Heart left ventricle (tissue), 16 donors: ENCODE measurements at places on chromosomes 16 and 17. TPM values are rescaled to one million over a fixed set of nuclear protein-coding genes. Genes with fewer than 3 reads are reported as not detected.
A peak's percentile ranks its signal among the peaks of the same experiment; 100 is the strongest.

DNA sequence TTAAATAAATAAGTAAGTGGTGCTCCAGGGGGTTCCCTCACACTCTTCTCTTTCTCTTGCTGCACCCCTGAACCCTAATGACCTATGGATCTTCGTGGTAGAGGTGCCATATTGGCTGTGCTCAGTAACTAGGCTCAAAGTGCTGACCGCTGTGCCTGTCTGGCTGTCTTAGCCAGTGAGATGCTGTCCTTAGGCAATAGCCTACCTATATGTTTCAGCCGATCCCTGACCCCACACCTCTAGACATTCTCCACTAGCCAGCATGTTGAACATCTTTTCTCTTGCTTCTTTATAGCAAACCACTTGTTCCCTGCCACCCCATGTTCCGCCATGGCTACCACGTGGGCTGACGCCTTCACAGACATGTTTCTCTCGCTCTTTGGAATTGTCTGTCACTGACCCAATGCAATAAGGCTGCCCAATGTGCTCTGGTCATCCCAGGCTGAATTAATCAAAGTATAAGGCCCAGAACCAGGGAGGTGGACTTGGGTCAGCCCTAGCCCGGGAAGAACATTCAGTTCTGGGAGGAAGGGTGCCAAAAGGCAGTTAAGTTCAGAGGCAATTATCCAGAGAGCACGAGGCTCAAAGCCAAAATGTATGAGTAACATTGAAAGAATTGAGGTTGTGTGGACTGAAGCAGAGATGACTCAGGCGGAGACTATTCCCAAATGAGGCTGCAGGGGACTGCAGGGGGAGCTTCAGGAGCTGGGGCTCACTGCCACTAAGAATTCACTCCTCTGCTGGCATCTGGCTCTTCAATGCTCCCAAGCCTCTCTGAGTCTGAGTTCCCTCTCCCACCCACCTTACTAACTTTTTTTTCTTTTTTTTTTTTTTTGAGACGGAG lies 28.7 kb upstream of the TNRC6A start:
- DNase-seq, result peak; percentile 75

DNA sequence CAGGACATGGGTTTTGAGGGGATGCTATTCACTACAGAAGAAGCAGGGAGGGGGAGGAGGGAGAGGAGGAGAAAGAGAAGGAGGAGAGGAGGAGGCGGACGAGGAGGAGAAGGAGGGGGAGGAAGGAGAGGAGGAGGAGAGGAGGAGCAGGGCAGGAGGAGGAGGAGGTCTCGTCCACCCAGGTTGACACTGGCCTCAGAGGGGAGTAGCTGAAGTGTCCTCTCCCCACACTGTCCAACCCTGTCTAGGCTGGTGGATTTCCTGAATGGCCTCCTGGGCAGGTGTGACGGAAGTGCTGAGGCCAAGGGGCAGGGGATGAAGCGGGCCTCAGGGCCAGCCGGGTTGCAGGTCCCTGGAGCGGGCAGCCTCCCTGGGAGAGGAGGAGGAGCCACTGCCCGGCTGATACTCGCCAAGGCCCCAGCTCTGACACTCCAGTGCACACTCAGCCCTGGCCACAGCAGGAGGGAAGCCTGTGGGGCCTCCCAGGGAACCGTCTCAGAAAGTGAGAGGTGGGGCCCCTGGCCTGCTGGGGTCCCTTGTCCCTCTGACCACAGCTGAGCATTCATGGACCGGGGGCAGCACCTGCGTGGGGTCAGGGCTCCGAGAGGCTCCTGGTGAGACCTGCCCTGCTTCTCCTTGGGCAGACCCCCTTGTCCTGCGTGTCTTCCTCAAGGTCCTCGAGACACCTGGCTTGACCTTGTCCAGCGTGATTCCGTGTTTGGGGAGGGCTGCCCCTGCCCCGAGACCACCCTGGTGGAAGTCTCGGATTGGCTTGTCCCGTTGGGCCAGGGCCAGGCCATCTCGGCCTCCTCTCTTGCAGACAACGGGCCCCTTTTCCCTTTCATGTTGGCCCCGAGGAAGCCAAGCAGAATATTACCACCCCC lies 200.6 kb upstream of the CIBAR2 start:
- DNase-seq, result no peak

- peak; percentile 57 for DNase-seq
These were observed 88.6 kb downstream of the USP31 start for GRCh38 chr16:23060458-23061320.

GRCh38 chr16:13926891-13927290 lies 6.9 kb downstream of the ERCC4 start:
- no peak for DNase-seq

DNA sequence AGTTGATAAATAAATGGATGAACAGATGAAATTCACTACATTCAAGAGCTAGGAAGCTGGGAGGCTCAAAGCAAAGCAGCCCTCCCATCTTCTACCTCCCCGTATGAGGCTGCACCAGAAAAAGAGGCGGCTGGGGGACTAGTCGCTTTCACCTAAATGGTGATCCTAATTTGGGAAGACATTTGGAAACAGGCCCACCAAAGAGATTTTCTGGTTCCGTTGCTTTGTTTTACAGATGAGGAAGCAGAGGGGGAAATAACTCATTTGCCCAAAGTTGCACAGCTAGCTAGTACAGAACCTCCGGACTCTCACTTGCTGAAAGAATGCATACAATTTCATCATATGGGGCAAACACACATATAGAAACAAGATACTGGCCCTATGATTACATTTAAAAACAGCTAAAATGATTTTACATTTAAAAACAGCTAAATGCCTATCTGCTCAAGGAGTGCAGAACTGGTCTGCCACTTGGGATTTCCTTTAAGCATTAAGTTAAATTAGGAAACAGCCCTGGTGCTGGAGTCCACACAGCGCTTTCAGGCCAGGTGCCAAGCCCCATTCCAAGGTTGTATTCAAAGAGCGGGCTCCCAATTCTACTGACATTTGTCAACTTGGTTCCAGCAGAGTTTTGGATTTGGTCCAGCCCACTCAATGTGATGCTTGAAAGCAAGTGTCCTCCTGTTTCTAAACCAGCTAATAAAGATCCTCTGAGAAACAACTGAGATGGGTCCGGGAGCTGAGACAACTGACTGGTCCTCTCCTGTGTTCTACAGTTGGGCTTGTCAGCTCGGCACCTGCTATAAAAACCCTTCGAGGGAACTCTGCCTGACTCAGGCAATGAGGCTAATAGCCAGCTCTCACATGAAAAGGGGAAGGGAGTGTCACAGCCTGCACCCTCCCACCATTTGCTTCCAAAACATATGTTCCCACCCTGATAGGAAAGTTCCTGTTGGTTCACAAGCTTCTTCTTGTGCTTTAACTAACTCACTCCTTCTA lies 11.7 kb downstream of the ERN1 start:
- peak; percentile 30 for DNase-seq

DNA sequence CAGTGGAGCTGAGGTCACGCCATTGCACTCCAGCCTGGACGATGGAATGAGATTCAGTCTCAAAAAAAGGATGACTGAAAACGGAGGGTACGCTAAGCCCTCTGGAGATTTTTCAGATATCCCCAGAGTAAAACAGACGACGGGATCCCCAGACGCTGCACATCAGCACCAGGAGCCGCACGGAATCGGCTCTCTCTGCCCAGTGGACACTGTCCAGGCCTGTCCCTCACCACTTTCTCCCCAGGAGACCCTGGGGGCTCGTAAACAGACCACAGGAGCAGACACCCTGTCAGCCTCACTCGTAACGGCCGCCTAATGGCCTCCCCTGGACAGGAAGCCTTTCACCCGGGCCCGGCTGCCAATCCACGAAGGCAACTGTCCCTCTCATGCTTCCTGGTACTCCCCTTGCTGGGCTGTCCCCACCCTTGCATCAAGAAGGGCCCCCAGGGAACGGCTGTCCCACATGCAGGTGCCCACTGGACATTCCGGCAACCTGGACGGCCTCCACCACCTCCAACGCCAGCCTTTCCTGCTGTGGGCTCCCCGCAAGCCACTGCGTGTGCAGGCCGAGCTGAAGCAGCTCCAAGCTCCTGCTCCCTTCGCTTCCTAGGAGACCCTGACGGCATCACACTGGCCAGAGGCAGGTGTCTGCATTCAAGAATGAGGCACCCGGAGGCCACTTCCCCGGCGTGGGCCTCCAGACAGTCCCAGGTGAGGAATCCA lies 74.3 kb downstream of the TIMM22 start:
- DNase-seq, result no peak

DNA sequence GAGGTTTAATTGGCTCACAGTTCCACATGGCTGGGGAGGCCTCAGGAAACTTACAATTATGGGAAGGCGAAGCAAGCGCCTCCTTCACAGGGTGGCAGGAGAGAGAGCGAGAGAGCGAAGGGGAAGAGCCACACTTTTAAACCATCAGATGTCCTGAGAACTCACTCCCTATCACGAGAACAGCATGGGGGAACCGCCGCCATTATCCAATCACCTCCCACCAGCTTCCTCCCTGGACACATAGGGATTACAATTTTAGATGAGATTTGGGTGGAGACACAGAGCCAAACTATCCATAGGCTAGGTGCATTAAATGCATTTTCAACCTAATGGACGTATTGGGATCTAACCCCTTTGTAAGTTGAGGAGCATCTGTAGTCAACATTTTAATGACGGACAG lies 4.9 kb upstream of the ANKRD40 start:
- no peak for DNase-seq

- no peak for DNase-seq
These were observed 10.8 kb downstream of the SSH2 start for GRCh38 chr17:29918922-29919856.

- no peak for DNase-seq
These were observed 41.3 kb upstream of the ACSF3 start for GRCh38 chr16:89052191-89052889.

GRCh38 chr17:44222112-44222869 lies 2.8 kb upstream of the UBTF start:
- peak; percentile 87 for DNase-seq

- DNase-seq, result no peak
These were observed 5.9 kb upstream of the CD300H start for GRCh38 chr17:74573169-74573568.

- no peak for DNase-seq
These were observed 12.3 kb downstream of the RFFL start for GRCh38 chr17:35051183-35051578.

GRCh38 chr17:8119581-8120519 lies 1.5 kb upstream of the ALOXE3 start:
- DNase-seq, result peak; percentile 71

GRCh38 chr16:11203111-11203623 lies 52.8 kb downstream of the SOCS1 start:
- DNase-seq, result no peak

GRCh38 chr17:29007860-29008455 lies 2.1 kb upstream of the SEZ6 start:
- no peak for DNase-seq

GRCh38 chr17:79803997-79804855 lies 7.3 kb upstream of the CBX8 start:
- no peak for DNase-seq

- no peak for DNase-seq
These were observed 2.3 kb upstream of the IL4R start for GRCh38 chr16:27311448-27311830.

DNA sequence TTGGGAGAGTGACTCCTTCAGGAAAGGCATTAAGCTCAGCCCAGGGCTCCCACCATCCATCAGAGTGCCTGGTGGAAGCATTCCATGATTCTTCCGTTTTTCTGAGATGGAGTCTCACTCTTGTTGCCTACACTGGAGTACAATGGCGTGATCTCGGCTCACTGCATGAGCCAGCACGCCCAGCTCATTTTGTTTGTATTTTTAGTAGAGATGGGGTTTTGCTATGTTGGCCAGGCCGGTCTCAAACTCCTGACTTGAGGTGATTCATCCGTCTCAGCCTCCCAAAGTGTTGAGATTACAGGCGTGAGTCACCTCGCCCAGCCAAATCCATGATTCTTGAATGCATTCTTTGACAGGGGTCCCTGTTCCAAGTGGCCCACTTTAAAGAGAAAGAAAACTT lies 23.1 kb downstream of the MIS12 start:
- no peak for DNase-seq

GRCh38 chr16:66036184-66036583 lies 330.3 kb upstream of the CDH5 start:
- DNase-seq, result peak; percentile 28

GRCh38 chr17:64259922-64260321 lies 3.1 kb downstream of the TEX2 start:
- no peak for DNase-seq

DNA sequence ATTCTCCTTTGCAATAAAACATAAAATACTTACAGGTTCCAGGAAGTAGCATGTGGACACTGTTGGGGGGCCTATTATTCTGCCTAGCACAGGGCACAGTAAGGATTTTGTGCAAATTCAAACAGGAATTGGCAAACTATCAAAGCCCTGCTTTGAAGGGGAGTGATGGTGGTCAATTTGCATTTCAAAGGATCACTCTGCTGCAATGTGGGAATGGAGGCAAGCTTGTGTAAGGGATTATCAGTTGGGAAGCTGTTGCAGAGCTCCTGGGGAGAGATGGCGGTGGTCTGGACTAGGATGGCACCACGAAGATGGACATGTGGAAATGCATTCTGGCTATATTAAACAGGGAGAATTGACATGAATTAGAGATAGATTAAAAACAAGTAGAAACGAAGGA lies 990.7 kb upstream of the RBFOX1 start:
- no peak for DNase-seq

- DNase-seq, result no peak
These were observed 50.3 kb downstream of the CPPED1 start for GRCh38 chr16:12753203-12754023.

DNA sequence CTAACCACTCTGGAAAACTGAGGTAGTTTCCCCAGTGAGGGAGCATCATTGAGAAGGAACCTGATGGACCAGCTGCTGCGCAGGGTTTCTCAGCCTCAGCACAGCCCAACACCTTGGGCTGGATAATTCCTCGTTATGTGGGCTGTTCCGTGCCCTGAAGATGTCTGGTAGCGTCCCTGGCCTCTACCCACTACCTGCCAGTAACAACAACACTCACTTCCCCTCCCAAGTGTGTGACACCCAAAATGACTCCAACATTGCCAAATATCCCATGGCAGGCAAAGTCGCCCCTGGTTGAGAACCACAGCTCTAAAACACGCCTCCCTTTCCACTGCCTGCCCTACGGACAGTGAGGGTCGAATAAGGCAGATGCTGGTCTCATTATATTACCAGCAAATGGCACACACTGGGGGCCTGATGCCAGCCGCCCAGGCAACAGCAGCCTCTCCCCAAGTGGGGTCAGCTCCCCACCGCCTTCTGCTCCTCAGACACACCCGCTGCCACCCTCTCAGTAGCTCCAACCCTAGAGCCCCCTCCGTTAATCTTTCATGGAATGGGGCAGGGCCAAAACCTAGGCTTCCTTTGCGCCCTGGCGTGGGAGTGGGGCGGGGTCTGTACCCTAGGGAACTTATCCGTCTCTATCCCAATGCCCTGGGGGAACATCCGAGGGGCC lies 1.0 kb downstream of the RHBDF2 start:
- no peak for DNase-seq

Gene IRX6
- total RNA-seq, result 48.4 TPM

Gene FOXF1
- total RNA-seq, result 0.48 TPM

Gene RPL23
- total RNA-seq, result 864 TPM

Gene CNTD1
- total RNA-seq, result not detected

Gene KRT27
- total RNA-seq, result not detected

Gene DOC2B
- 2.9 TPM for total RNA-seq

Gene GUCY2D
- total RNA-seq, result not detected

Gene ZFP3
- total RNA-seq, result 7.5 TPM

Gene TBC1D3C
- not detected for total RNA-seq

Gene SBK1
- 3.1 TPM for total RNA-seq
